ENCODE measurements at places on chromosomes 1 and 21.

GRCh38 chr21:42317826-42318746, 2.9 kb upstream of the TFF3 start:
- DNase-seq: no peak

GRCh38 chr1:101388904-101389546, 152.2 kb downstream of the S1PR1 start:
- DNase-seq: no peak

DNA sequence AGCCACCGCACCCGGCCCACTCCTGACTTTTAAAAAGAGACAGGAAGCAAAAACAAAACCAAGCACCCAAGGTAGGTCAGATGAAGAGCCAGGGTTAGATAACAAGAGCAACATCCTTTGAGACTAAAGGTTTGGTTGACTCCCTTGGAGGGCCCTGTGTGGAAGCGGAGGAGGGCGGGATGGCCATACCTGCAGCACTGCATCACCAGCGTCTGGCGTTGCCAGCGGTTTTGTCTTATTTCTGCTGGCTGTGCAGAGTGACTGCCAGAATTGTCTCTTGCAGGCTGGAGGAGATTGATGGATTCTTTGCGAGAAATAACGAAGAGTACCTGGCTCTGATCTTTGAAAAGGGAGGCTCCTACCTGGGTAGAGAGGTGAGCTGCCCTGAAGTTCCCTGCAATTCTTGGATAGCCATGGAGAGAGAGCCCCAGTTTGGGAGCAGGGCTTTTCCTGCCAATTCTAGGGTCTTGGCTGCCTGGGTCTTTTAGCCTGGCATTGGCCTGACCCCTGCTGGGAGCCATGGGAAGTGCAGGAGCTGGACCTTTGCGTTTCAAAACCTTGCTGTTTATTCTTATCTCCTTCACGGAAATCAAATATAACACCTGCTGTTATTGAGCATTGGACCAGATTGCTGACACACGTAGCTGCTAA, 24.0 kb downstream of the QSOX1 start:
- DNase-seq: peak; percentile 55

GRCh38 chr1:5980314-5981008, 11.8 kb downstream of the NPHP4 start:
- DNase-seq: peak; percentile 40

DNA sequence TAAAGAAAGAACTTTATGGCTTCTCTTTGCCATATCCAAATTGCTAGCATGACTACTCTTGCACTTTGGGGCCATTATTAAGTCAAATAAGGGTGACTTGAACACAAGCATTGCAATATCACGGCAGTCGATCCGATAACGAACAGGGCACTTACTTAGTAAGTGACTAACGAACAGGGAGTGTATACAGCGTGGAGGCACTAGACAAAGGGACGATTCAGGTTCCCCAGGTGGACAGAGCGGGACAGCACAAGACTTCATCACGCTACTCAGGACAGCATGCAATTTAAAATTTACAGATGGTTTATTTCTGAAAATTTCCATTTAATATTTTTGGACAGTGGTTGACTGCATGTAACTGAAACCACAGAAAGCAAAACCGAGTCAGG, 5.4 kb upstream of the PITHD1 start:
- DNase-seq: no peak

- no peak for DNase-seq
These were observed 30.2 kb upstream of the KCNA2 start for GRCh38 chr1:110636149-110636935.

DNA sequence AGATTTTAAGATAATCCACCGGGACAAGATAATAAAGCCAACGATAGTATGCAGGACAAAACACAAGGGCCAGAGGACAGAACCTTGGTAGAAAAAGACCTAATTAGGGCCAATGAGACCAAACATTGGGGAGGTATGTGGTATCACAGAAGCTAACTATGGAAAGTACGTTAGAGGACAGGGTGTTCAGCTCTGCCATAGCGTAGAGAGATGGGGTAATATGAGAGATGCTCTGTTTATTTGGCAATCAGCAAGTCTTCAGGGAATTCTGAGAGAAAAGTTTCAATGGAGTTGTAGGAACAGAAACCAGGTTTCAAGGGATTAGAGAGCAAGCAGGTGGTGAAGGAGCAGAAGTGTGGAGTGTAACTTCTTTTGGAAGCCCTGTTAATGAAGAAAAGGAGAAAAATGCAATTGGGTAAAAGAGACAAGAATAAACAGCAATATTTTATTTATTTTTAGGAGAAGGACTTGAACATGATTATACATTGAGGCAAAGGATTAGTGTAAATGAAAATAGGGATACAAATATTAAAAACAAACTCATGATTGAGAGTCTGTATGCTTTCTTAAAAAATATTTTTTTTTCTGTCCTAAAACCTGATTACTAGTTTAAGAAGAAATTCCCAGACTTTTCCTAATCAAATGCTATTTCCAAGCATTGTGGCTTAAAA, 24.0 kb downstream of the EEIG2 start:
- no peak for DNase-seq

GRCh38 chr1:183259924-183260323, 73.9 kb downstream of the LAMC2 start:
- no peak for DNase-seq

GRCh38 chr1:12757836-12758235, 11.8 kb downstream of the CFAP107 start:
- DNase-seq: no peak

DNA sequence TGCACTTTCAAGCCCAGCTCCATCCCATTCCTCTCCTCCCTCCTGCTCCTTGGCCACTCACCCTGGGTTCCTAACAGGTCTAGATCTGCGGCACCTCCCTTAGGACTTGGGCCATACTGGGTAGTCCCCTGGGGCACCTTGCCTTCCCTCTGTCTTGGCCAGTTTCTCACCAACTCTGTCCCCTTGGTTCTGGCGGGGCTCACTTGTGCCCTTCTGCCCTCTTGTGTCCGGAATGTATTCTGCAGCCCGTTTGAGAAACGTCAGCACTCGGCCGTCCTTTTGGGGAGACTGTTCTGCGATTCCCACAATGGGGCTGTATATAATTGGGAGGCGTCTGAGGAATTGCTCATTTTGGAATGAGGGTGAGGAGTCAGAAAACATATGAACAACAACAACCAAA, 162.4 kb downstream of the ZSCAN20 start:
- peak; percentile 34 for DNase-seq

DNA sequence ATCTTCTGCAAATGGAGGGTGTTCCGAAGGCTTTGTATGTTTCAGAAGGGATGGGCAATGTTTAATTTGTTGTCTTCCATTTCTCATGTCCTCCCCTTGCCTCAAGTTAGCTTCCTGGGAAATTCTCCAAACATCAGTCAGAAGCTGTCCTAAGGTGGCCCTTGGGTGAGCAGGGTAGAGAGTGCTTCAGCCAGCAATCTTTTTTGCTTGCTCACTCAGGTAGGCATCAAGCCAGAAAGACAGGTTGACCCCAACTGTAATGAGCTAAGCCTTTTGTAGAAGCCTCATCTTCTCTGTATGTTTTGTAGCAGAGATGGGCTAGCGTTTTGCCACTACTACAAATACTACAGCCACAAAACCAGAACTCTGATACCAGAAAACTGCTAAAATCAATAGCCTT, 321.5 kb upstream of the FAM78B start:
- DNase-seq: no peak

DNA sequence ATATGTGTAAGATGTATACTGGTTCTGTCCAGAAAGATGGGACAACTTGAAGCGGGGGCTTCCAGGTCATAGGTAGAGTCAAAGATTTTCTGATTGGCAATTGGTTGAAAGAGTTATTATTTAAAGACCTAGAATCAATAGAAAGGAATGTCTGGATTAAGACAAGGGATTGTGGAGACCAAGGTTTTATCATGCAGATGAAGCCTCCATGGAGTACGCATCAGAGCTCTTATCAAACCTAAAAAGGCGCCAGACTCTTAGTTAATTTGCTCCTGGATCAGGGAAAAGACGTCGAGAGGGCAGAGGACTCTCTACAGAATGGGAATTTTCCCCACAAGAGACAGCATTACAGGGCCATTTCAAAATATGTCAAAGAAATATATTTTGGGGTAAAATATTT, 23.7 kb upstream of the ETV3 start:
- no peak for DNase-seq

- DNase-seq: no peak
These were observed 5.3 kb downstream of the EDN2 start for GRCh38 chr1:41479000-41479807.

GRCh38 chr1:85358702-85359438, 82.4 kb upstream of the BCL10 start:
- DNase-seq: no peak

DNA sequence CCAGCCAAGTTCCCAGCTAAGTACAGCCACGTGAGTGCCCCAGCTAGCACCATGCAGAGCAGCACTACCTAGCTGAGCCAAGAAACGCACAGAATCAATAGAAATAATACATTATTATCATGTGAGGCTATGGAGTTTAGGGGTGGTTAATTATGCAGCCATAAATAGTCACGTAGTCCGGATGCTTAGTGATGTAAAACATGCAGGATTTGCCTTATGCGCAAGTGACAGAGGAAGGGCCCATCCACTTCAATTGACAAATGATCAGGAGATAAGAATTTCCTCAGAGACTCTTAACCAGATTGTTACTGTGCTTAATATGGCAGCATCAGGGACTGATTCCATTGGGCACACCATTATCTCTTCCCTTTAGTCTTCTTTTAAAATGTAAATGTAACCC, 44.8 kb upstream of the DUSP10 start:
- DNase-seq: no peak

DNA sequence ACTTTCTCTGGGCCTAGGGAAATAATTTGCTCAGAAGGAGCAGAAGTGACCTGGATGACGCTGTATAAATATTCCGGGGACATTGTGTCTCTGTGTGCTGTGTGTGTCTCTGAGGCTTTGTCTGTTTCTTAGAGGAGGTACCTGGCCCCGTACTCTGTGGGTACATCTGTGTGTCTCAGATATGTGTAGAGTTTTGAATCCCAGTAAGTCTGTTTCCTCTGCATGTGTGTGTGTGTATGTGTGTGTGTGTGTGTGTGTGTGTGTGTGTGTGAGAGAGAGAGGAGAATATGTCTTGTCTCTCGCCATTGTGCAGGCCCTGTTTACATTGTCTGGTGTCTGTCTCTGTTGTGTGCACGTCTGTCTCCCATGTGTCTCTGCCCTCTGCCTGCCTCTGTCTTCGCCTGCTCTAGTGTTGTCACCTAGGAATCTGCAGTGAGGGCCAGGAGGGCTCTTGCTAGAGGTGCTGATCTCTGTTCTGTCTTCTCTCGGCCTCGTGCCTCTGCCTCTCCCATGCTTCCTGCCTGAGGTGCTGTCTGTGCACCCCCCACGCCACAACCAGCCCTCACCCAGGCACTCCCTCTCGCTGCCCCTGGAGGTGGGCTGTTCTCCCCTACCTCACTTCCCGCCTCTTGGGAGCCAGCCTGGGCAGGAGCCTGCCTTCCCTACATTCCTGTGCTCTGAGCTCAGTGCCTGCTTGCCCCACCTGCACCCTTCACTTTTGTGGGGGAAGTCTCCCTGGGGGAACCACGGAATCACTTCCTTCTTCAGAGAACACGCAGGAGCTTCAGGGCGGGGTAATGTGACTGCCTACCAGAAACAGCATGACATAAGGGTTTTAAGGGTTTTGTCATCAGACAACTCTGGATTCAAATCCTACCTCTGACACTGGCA, 5.9 kb downstream of the MAP7D1 start:
- peak; percentile 81 for DNase-seq

- DNase-seq: no peak
These were observed 43.7 kb downstream of the TP53BP2 start for GRCh38 chr1:223802032-223802431.

DNA sequence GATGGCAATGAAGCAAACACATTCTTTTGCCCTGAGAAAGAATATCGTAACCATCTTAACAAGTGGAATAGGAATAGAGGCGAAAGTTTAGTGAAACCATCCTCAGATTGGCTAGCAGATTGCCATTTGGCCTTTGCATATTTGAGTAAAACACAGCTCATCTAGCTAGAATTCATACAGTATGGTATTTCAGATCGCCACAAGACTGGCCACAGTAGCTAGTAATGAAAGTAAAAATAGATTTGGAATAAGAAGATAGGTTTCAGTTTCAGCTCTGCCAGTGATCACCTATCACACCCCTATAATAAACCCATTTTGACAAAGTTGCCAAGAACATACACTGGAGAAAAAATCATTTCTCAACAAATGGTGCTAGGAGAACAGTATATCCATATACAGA, 294.9 kb downstream of the LRRIQ3 start:
- DNase-seq: no peak

GRCh38 chr1:203045821-203046594, 19.7 kb downstream of the PPFIA4 start:
- DNase-seq: no peak

- no peak for DNase-seq
These were observed 1.1 kb downstream of the EFNA3 start for GRCh38 chr1:155079487-155080311.

- no peak for DNase-seq
These were observed 249.9 kb downstream of the NFIA start for GRCh38 chr1:61332196-61332753.

- no peak for DNase-seq
These were observed 90.2 kb upstream of the ZNHIT6 start for GRCh38 chr1:85798419-85798818.

GRCh38 chr1:62037274-62037673, 157.4 kb upstream of the L1TD1 start:
- DNase-seq: no peak

DNA sequence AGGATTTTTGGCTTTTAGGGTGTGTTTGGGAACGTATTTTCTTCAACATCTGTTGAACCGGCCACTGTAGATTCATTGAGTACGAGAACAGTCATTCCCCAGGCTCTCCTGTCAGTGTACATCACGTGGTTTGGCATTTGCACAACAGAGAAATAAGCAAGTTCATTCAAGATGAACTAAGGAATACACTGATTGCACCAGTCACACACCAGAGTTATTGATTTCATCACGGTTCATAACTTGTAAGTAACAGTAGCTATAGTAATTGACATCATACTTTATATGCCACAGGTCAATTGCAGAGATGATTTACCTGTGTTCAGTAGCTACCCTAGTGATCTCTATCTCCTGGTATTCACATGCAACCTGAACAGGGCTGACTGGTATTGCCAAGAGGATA, 90.7 kb upstream of the ETS2 start:
- peak; percentile 37 for DNase-seq

DNA sequence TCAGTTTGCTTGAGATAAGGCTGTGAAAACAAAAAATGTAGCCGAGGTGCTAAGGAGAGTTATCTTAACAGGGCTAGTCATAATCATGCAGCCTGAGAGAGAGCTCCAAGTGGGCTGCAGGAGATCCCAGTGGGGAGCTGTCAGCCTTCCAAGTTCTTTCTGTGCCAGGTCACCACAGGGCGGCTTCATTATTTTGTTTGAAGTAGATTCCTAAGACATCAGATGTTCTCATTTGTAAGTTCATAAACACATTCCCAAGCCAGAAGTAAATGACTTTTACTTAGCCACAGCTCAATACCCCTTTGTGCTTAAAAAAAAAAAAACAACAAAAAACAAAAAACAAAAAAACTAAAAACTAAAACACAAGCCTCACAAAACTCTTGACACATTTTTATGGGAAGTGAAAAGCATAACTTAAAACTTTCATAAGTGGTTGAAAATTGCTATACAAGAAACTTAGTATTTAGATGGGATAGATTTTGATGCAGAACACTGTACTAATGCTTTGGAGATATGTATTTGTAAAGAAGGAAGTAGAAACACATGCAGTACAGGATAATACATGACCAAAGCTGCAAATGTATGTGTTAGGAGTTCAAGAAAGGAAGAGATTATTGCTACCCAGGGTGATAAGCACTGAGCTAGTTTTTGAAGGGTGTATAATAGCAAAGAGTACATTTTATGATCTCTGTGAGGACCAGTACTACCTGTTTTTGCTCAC, 8.6 kb downstream of the CDC14A start:
- no peak for DNase-seq
